ENCODE measurements at places on chromosomes 2 and 18. TPM values are rescaled to one million over a fixed set of nuclear protein-coding genes. Genes with fewer than 3 reads are reported as not detected.

PRKAG3 gene
- total RNA-seq: not detected

GRCh38 chr2:131584380-131584779 is 56.7 kb downstream of the CCDC74A start:
- DNase-seq: no peak

TLX2 gene
- total RNA-seq: not detected

UPP2 gene
- total RNA-seq: 0.60 TPM

ABCG5 gene
- not detected for total RNA-seq

TTC32 gene
- 8.0 TPM for total RNA-seq

DNA sequence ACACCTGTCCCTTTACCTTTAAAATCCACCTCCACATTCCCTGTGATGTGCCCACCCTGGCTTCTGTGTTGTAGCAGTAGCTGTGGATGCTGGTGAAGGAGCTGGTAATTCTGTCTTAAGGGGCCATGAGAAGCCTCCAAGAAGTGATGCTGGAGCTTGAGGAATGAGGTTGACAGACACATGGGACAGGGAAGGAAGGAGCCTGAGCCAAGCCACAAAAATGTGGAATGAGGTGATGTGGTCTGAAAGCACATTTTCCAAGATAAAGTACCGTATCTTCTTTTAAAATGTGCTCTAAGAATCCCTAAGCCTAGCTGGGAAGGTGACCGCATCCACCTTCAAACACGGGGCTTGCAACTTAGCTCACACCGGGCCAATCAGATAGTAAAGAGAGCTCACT is 31.2 kb downstream of the VWA3B start:
- DNase-seq: no peak

SATB2 gene
- total RNA-seq: 11.6 TPM

CCDC85A gene
- 0.51 TPM for total RNA-seq

DNA sequence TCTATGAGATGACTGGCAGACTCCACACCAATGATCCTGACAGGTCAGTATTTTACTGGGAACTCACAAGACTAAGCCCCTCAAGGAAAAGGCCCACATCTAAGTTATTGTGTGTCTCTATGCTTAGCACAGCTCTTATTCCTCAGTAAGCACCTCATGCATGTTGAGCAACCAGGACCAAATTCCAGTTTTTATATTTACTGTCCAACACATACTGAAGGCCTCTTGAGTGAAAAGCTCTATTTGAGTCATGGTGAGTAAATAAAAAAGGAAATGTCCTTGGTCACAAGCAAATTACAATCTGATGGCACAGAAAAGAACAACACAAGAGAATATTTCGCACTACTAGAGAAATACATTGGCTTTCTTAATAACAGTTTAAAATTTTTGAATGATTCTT is 87.9 kb upstream of the ETAA1 start:
- DNase-seq: no peak

DNER gene
- not detected for total RNA-seq

- no peak for DNase-seq
These were observed 71.8 kb downstream of the SKA1 start for GRCh38 chr18:50446629-50447028.

SP5 gene
- not detected for total RNA-seq

DNA sequence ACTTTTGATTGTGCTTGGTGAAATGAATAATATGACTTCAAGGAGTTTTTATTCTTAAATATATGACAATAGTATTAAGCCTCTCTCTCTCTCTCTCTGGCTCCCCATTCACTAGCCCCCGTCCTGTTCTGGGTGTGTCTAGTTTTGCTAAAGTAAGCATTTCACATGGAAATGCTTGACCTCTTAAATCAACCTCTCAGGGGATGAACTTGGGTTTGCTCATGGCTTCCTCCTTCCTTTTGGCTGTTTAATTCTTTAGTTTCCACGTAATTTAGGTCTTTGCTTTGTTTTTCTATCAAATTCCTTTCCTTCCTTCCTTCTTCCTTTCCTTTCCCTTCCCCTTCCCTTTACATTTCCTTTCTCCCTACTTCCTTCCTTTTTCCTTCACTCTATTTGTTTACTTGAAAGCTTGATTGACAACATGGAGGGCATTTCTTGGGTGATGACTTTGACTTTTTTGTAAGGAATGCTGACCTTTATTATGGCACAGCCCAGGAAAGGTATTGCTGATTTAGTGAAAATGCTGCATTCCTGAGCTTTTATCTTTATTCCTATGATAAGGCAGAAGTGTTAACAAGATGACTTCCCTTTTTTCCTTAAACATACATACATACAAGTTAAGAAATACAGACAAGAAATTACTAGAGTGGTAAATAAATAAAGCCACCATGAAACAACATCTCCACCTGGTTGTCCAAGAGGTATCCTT is 3.6 kb downstream of the DPP4 start:
- no peak for DNase-seq
